ENCODE measurements at places on chromosomes 16 and 17. TPM values are rescaled to one million over a fixed set of nuclear protein-coding genes. Genes with fewer than 3 reads are reported as not detected.

DNA sequence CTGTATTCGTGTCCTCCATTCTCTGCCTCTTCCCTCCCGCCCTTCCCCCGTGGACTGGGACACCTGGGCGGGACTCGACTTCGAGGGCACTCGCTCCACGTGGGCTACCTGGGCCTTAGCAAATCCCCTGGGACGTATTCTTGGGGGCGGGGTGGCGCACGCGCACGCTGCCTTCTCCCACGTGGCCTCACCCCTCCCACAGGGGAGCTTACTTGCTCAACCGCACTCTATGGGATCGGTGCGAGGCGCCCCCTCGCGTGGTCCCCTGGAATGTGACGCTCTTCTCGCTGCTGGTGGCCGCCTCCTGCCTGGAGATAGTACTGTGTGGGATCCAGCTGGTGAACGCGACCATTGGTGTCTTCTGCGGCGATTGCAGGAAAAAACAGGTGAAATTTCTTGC lies 3.5 kb downstream of the VMO1 start:
- no peak for DNase-seq

The PRAC1 gene
- total RNA-seq, result not detected

The FBXW10 gene
- total RNA-seq, result not detected

The ZKSCAN2 gene
- 3.1 TPM for total RNA-seq

The CLEC18C gene
- total RNA-seq, result not detected

Measured in ascending aorta (tissue), 2 donors.